H9 (cell line): ENCODE measurements at places on chromosomes 2 and 18. TPM values are rescaled to one million over a fixed set of nuclear protein-coding genes. Genes with fewer than 3 reads are reported as not detected.

DNA sequence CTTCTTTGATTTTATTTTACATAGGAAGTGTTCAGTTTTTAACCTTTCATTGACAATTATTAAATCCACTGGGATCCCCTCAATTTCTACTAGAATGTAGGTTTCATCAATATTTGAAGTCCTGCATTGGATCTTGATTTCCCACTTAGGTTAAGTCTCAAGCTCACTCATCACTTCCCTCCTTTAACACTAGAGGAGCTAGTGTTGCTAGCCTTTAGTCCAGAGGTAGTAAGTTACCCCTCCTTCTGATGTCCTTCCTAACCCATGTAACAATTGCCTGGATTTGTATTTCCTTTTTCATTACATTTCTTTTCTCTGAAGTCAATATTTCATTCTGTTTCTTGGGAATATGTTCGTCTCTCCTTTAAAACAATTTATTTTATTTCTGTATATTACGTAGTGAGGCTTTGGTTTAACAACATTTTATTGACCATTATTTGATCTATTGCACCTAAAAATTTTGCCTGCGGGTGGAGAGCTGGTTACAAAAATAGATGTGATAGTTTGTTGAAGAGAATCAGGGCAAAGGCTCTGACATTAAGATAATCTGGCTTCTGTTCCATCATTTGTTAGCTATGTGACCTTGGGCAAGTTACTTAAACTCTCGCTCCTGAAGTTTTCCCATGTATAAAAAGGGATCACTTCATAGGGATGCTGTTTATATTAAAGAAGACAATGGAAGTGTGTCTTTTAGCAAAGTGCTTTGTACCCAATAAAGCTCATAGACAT is 833.0 kb downstream of the SLC4A3 start:
- H3K4me1 ChIP-seq, result no peaks in the 10 kb centered on the region
- DNase-seq, result no peak
- H3K4me3 ChIP-seq, result no peak overlapping the region
- H3K36me3 ChIP-seq, result no peaks in the 10 kb centered on the region

DNA sequence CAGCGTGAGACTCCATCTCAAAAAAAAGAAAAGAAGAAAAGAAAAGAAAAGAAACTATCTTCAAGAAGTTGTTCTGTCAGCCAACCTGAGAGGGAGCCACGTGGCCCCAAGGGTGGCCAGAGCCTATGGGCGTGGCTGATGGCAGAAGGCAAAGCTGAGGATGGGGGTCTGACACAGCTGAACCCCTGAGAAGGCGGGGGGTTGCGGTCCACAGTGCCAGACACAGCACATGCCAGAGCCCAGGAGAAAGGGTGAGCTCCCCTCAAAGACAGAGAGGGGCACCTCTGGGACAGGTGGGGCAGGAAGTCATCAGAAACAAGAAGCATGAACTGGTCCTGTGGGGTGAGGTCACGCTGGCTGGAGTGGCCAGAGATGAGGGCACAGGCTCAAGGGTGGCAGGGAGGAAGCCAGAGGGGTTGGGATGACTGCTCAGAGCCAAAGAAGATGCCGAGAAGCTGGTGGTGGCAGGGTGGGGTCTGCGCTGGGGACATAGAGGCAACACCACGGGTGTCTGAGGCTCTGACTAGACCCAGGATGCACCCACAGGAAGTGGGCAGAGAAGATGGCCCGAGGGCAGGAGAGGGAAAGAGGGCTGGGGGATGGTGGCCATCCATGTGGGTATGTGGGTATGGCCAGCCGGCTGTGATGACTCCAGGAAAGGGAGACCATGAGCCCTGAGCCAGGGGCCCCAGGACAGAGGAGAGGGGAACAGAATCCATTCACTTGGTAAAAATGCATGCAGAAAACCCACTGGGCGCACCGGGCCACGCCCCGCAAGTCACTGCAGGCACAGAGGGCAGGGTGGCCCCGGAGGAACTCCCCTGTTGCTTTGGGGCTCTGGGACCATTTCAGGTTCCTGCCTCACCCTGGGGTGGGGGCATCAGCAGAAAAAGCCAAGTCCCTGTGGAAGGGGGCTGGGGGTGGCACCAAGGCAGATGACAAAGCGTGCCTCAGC is 8.4 kb downstream of the KIF1A start:
- no peaks in the 10 kb centered on the region for H3K27me3 ChIP-seq
- H3K36me3 ChIP-seq, result peaks cover 64% of the 10 kb centered on the region
- no peak overlapping the region; the same call in 2 of the 3 replicates for H3K4me3 ChIP-seq
- H3K27ac ChIP-seq, result no peak overlapping the region

- no peak overlapping the region for H3K27ac ChIP-seq
- peaks cover 5% of the 10 kb centered on the region for H3K4me1 ChIP-seq
- DNase-seq, result peak; percentile 53
- no peak overlapping the region for H3K4me3 ChIP-seq
Observed at GRCh38 chr2:46988733-46989481, 73.3 kb upstream of the MCFD2 start.

DNA sequence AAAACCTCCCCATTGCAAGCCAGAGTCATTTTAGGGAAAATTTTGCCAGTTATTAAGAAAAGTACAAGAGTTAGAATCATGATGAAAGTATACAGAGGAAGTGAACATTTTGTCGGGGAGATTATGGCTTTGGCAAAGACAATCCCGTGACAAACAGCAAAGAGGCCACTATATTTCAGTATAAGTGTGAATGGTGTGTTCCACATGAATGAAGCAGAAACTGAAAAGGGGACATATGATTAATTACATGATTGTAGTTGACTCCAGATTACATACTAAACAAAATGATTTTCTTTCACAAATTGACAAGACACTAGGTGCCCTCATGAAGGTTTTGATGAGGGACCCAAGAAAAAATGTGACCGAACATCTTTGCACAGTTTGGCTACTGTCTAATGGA is 42.0 kb downstream of the SP140 start:
- H3K27me3 ChIP-seq, result no peaks in the 10 kb centered on the region
- no peak overlapping the region for H3K4me3 ChIP-seq
- no peaks in the 10 kb centered on the region for H3K36me3 ChIP-seq

DNA sequence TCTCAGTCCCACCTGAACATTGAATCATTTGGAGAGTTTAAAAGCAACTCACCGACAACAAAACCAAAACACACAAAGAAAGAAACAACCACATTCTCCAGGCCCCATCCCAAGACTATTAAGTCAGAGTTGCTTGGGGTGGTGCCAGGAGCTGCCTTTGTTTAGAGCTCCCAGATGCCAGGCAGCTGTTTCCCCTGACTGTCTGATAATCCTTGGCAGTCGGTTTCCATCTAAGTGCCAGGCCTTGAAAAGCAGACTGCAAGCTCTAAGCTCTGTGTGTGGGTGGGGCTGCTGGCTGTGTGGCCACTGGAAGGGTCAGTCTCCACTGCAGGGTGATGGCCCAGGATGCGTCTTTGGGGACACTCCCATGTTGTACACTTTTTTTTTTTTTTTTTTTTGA is 255.3 kb upstream of the AGAP1 start:
- H3K27ac ChIP-seq, result no peak overlapping the region
- DNase-seq, result no peak
- H3K4me3 ChIP-seq, result no peak overlapping the region
- no peaks in the 10 kb centered on the region for H3K4me1 ChIP-seq

- no peak for DNase-seq
- H3K36me3 ChIP-seq, result no peaks in the 10 kb centered on the region
- no peak overlapping the region for H3K4me3 ChIP-seq
- no peaks in the 10 kb centered on the region for H3K4me1 ChIP-seq
- H3K27me3 ChIP-seq, result no peaks in the 10 kb centered on the region
Observed at GRCh38 chr18:70641156-70641775, 352.4 kb downstream of the SOCS6 start.

DNA sequence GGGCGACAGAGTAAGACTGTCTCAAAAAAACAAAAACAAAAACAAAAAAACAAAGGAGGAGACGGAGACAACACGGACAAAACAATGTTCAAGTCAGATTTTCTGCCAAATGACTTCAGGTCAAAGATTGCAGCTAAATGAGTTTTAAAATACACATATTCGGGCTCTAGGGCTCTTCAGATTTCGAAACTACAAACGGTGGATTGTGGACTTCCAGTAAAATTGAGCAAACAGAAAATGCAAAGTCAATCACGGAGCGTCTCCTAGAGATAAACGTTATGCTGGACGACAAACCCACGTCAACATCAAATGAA is 558 bp downstream of the MRPS5 start:
- peaks cover 6% of the 10 kb centered on the region for H3K36me3 ChIP-seq
- peak overlapping the region; percentile 97 for H3K4me3 ChIP-seq
- DNase-seq, result no peak
- no peaks in the 10 kb centered on the region; the same call in 1 of the 2 replicates for H3K27me3 ChIP-seq
- no peak overlapping the region for H3K27ac ChIP-seq

DNA sequence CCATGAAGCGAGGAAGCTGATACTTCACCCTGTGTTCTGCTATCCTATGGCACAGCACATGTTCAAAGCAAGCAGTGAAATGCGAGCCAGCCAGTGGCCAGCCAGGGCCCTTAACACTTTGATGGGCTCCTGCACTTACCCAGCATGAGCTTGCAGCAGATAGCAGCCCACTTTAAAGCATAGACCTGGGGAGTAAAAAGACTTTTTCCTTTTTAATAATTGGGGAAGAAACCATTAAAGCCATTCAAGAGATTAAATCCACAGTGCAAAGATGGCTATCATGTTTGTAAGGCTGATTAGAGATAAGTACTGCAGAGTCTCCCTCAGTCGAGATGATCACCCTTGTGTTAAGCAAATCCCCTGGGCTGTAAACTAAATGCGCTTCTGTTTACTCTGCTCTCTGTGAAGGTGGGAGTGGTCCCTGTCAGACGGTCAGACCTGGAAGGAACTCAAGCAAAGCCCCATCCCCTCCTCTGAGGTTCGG is 15.7 kb downstream of the CCBE1 start:
- peaks cover 8% of the 10 kb centered on the region for H3K4me1 ChIP-seq
- DNase-seq, result no peak
- no peak overlapping the region for H3K27ac ChIP-seq

- DNase-seq, result no peak
- H3K36me3 ChIP-seq, result no peaks in the 10 kb centered on the region
- H3K4me1 ChIP-seq, result peaks cover 15% of the 10 kb centered on the region; the same call in 1 of the 2 replicates
- no peak overlapping the region for H3K4me3 ChIP-seq
- no peak overlapping the region for H3K27ac ChIP-seq
Observed at GRCh38 chr2:168903888-168904287, 2.8 kb downstream of the G6PC2 start.

GRCh38 chr2:138507267-138507666 is 5.7 kb downstream of the SPOPL start:
- no peaks in the 10 kb centered on the region for H3K27me3 ChIP-seq
- no peak overlapping the region for H3K4me3 ChIP-seq
- no peaks in the 10 kb centered on the region for H3K4me1 ChIP-seq
- peaks cover 3% of the 10 kb centered on the region; the same call in 2 of the 3 replicates for H3K36me3 ChIP-seq
- no peak overlapping the region for H3K27ac ChIP-seq

GRCh38 chr2:222651718-222652418 is 4.0 kb downstream of the FARSB start:
- no peaks in the 10 kb centered on the region; the same call in 1 of the 2 replicates for H3K4me1 ChIP-seq
- H3K36me3 ChIP-seq, result peaks cover 7% of the 10 kb centered on the region; the same call in 1 of the 3 replicates
- no peaks in the 10 kb centered on the region for H3K27me3 ChIP-seq
- no peak overlapping the region; the same call in 2 of the 3 replicates for H3K4me3 ChIP-seq
- no peak for DNase-seq

DNA sequence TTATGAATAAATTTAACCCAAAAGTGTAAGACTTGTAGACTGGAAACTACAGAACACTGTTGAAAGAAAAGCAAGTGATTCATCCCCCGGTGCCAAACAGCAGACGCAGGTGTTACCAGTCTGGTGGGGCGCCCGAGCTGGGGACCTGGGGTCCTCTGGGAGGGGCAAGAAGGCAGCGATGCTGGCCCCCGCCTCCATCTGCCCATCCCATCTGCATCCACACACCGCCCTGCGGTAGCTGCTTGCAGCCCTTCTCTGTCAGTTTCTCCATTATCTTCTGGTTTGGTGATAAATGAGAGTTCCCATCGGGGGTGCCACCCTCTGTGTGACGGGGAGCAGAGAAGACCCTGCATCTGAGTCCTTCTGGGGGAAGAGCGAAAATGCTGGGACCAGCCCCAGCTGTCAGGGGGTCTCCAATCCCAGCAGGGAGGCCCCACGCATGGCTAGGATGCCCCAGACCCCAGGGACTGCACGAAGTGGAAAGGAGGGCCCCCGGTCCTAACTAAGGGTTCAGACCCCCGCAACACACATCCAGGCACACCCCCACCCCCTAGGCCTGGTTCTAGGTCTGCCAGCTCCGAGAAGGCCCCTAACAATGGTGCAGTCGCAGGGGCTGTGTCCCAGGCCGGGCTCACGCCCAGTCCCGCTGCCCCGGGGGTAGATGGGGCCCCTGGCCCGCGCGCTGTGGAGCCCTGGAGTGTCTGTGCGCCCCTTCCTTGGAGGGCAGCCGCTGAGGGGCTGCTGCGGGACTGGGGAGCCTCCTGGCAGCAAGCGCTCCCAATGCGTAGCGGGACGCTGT is 686 bp upstream of the RGPD8 start:
- H3K4me3 ChIP-seq, result no peak overlapping the region
- H3K4me1 ChIP-seq, result no peaks in the 10 kb centered on the region
- DNase-seq, result peak; percentile 35

- no peak overlapping the region for H3K4me3 ChIP-seq
- H3K4me1 ChIP-seq, result no peaks in the 10 kb centered on the region
- H3K27me3 ChIP-seq, result no peaks in the 10 kb centered on the region
- peaks cover 17% of the 10 kb centered on the region for H3K36me3 ChIP-seq
- H3K27ac ChIP-seq, result no peak overlapping the region
Observed at GRCh38 chr18:76750917-76751890, 71.2 kb upstream of the ZNF236 start.

DNA sequence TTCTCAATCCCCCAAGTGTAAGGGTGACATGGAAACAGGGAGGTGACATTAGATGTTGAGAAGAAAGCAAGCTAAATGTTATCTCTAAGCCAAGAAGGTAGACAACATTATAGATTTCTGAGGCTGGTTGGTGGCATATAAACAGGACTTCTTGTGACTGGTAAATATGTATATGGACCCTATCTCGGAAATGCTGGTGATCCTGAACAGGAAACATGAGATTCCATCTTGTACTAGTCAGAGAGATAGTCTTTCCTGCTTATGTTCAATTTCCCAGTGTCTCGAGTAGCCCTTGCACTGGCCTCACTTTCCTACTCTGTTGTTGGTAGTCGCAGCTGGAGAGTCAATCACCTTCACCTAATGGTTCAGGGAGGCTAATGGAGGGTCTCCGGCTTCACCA is 26.8 kb downstream of the MOGAT1 start:
- no peak overlapping the region for H3K27ac ChIP-seq
- H3K27me3 ChIP-seq, result no peaks in the 10 kb centered on the region
- H3K4me3 ChIP-seq, result no peak overlapping the region
- H3K36me3 ChIP-seq, result 0 out of 2 replicates have a peak, but pooled peaks cover 3% of the 10 kb centered on the region
- H3K4me1 ChIP-seq, result no peaks in the 10 kb centered on the region

CTNNA2 gene
- total RNA-seq, result 4.5 and 5.5 TPM in 2 replicates

DOCK10 gene
- 0.61 and 0.79 TPM in 2 replicates for total RNA-seq

SIX2 gene
- total RNA-seq, result 0.15 TPM in 1 of 2 replicates, not detected in the other

GPR39 gene
- total RNA-seq, result 0.20 and 0.50 TPM in 2 replicates

ARHGAP15 gene
- not detected in 2 replicates for total RNA-seq

ADAM23 gene
- 21.4 and 24.2 TPM in 2 replicates for total RNA-seq

TMEM163 gene
- total RNA-seq, result 0.39 and 0.66 TPM in 2 replicates

EML6 gene
- 0.64 and 1.5 TPM in 2 replicates for total RNA-seq
